Ascending aorta (tissue), 2 donors: ENCODE measurements at places on chromosomes 16 and 17. TPM values are rescaled to one million over a fixed set of nuclear protein-coding genes. Genes with fewer than 3 reads are reported as not detected.
A peak's percentile ranks its signal among the peaks of the same experiment; 100 is the strongest.

- DNase-seq, result peak; percentile 46
These were observed at the start of gene GGA2 for GRCh38 chr16:23510164-23510914. TSS of gene GGA2 (minus strand) at chr16:23510494. CDS start at chr16:23510411, 83 bp downstream.

DNA sequence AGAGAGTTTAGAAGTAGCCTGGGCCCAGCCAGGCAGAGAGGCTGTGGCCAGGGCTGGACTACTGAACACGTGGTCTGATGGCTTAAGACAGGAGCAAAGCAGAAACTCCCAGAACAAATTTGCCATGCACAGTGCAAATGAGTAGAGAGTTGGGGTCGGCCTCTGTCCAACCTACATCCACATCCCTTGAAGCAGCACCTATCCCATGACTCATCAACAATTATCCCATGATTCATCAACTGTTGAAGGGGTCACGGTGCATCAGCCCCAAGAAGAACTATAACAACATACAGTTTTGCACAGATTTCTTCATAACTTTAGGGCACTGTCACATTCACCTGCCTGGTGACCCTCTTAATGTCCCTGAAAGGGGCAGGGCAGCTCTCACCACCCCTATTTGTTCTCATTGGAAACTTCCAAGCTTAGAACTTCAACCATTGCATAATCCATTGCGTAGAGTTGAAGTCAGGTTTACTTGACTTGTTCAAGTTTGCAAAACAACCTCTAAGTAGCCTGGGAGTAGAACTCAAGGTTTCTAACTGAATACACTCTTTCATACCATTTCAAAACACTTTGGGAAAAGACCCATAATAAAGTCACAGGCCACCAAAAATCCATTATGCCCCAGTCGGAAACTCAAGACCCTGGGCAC, 235.2 kb upstream of the CDH5 start:
- no peak for DNase-seq

GRCh38 chr16:54336631-54337204, 50.1 kb upstream of the IRX3 start:
- no peak for DNase-seq

- DNase-seq, result no peak
These were observed 54.1 kb downstream of the TOX3 start for GRCh38 chr16:52492789-52493357.

GRCh38 chr16:23803591-23804123, 32.1 kb upstream of the PRKCB start:
- no peak for DNase-seq

DNA sequence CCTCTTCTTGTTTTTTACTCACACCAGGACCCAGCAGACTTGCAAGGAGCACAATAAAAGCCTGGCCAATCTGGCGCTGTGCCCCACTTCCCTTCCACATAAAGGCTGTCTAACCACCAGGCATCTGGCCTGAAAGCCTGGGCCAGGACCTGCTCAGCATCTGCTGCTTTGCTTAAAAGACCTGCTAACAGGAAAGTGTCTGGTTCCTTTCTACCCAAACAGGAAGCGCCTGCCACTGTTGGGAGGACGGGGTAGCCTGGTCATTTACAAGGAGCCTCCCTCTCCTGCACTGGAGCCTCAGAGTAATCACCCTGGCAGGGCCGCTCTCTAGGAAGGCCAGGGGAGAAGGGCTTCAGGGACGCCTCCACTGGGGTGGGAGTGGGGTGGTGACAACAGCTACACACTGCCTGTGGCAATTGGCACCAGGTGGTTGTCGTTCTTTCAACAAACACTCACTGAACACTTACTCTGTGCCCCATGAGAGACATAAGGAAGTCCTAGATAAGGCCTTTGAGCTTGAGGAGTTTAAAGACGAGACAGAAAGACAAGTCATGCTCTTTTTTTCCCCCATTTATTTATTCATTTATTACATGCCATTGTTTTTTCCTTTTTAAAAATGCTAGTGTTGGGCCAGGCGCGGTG, 6.3 kb upstream of the MMP28 start:
- no peak for DNase-seq

DNA sequence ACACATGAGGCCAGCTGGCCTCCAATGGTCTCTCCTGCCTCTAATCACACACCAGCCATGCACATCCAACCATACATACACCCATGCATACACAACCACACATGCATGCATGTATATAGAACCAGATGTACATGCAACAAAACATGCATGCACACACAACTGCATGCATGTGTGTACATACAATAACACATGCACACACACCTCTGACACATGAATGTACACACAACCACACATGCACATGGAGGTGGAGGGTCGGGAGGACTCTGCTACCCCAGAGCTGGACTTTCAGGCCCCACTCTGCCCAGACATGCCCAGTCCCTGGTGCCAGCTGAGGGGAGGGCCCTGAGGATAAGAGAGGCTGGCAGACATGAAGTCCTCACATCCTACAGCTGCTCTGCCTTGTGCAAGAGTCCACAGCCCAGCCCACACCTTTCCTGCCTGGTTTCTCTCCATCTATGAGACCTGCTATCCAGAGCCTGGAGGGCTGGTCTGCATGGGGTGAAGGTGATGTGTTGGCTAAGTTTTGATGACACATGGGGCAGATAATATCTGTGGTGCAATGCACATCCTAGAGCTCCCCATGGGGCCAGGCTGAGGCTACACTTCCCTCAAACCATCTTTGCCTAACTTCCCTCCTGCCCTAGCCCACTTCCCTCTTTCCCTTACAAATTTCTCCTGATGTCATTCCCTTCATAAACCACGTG, 50.9 kb upstream of the SDK2 start:
- DNase-seq, result no peak

DNA sequence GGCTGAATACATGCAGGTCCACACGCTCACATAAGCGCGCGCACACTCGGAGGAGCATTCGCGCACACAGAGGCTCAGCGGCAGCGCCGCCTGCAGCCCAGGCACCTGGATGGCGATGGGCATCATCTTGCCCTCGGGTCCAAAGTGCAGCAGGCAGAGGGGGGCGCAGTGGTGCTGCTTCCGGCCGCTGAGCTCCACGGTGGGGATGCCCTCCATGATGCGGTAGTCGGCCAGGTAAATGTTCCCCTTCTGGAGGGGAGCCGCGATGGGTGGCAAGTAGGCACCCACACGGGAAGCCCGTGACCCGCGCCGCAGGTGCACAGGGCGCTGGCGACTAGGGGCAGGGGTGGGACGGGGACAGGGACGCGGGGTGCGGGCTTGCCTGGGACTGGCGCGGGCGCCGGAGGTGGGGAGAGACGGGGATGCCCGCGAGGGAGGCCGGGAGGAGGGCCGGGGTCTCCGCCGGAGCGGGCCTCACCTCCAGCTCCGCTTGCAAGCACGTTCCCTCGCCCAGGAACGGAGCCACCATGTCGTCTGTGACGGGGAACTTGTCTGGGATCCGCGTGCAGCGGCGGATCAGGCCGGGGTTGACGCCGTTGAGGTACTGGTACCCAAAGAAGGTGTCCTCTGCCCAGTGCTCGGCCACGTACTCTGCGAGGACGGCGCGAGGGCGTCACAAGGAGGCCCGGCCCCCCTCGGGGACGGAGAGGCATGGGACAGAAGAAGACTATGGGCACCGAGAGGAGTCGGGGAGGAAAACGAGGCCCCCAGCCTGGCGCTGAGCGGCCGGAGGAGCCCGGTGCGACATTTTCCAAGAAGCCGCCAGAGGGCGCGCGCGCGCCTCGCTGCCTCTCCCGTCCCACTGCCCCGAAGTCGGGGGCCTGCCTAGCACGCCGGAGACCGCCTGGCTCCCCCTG, 8.0 kb downstream of the ALOX12B start:
- no peak for DNase-seq

- DNase-seq, result no peak
These were observed 13.4 kb downstream of the GAA start for GRCh38 chr17:80114758-80115157.

DNA sequence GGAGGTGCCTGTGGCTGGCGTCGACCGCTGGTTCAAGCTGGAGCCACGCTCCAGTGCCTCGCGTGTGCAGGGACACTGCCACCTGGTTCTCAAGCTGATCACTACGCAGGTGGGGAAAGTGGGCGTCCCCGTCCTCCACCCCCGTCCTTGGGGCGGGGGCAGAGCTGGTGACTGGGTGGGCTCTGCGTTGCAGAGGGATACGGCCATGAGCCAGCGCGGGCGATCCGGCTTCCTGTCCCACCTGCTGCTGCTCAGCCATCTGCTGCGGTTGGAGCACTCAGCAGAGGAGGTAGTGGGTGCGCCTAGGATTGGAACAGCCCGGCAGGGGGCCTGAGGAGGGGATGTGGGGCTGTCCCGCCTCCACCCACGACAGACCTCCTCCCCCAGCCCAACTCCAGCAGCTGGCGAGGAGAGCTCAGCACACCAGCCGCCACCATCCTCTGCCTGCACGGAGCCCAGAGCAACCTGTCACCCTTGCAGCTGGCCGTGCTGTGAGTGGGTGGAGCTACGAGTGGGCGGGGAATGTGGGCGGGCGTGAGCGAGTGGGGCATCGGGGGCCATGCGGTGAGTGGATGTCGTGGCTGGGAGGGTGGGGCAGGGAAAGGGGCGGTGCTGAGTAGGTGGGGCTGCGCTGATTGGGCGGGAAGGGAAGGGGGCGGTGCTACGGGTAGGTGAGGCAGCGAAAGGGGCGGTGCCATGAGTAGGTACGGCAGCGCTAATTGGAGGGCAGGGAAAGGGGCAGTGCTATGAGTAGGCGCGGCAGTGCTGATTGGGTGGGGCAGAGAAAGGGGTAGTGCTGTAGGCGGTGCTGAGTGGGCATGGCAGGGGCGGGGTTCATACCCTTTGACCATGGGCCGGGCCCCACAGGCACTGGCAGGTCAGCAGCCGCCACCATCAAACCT, 8.9 kb downstream of the TSR3 start:
- peak; percentile 76 for DNase-seq

- DNase-seq, result no peak
These were observed 11.2 kb downstream of the CYBC1 start for GRCh38 chr17:82439194-82439828.

GRCh38 chr17:46020998-46021397, 21.9 kb downstream of the STH start:
- no peak for DNase-seq

DNA sequence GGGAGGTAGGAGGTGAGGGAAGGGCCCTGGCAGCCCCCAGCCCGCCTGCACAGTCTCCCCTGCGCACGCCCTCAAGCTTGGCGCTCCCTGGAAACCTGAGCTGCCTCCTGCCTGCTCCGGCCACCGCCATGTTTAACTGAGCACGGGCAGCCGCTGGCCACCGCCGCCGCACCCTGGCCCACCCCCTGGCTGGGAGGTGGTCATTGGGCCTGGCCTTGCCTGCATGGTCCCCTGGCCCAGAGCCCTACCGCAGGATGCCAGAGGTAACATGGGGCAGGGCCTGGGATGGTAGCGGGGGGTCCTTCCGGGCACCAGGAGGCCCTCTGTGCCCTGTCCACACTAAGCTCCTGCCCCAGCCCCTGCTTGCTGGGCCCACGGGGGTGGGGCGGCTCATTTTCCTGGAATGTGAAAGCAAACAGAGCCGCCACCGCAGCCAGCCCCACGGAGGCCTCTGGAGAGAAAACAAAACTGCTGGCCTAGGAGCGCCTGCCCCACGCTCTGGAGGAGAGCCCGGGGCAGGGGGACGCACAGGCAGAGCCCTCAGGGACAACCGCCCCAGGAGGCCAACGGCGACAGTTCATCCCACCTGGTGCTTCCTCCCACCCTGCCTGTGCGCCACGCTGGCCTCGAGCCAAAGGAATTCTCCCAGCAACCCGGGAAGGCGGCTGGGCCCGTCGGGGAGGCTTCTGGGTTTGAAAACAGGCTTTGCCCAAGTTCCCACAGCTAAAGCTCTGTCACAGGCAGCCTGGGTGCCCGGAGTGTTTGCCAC, 8.9 kb downstream of the NHERF2 start:
- DNase-seq, result no peak

DNA sequence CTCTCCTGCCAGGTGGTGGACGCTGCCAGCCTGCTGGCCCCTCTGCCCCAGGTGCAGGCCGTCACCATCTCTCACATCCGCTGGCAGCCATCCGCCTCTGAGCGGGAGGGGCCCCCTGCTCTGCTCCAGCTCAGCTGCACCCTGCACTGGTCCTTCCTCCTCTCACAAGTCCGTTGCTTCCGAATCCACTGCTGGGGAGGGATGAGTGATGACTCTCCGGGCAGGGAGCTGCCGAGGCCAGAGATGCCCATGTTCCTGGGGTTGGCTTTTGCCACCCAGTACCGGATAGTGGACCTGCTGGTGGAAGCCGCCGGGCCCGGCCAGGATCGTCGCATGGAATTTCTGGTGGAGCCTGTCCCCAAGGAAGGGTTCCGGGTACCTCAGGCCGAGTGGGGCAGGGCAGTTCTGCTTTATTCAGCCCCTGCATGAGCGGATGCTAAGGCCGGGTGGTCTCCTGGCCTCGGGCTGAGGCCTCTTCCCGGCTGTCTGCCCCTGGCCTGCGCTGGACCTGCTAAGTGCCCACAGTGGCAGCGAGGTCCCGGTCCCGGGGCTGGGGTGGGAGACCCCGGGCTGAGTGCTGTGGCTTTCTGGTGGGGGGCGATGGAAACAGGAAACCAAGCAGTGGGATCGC, 11.4 kb downstream of the ENGASE start:
- DNase-seq, result no peak

GRCh38 chr16:11759997-11760396, 17.3 kb upstream of the TXNDC11 start:
- no peak for DNase-seq

- DNase-seq, result peak; percentile 53
These were observed 2276.2 kb downstream of the TP53TG3F start for GRCh38 chr16:35735403-35736251.

- no peak for DNase-seq
These were observed 23.2 kb downstream of the KANSL1 start for GRCh38 chr17:46169913-46170638.

GRCh38 chr17:80931421-80932265, 60.0 kb upstream of the CHMP6 start:
- no peak for DNase-seq

DNA sequence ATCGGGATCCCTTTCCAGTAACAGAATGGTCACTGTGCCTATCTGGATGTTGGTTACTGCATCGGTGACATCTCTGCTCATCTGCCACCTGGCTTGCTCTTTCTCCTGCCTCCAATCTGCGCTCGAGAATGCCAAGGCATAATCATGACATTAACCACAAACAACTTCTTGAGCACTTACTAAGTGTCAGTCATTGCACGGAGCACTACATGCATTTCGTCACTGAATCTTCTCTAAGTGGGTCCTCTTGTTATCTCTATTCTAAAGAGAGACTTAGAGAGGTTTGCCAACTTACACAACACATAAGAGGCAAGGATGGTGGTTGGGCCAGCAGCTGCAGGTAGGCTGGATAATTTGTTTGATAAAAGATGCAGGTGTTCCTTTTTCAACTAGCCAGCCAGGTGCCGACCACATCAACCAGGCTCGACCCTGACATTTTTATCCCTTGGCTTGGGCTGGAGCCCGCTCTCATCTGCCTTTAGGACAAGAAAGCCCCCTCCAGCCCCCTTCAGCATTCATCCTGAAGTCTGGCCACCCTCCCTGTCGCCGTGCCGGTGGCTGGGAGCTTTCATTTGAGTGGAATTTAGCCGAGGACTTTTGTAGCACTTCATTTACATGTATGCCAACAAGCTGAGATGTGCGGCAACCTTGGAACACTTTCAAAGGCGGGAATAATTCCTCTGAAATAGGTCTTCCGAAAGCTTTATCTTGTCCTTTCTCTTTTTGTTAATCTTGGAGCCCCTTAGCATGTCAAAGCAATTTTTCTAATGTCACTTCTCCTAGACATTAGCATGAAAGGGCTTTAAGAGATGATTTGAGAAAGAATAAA, 89.3 kb upstream of the NKD1 start:
- no peak for DNase-seq

- no peak for DNase-seq
These were observed 26.5 kb downstream of the NDE1 start for GRCh38 chr16:15676506-15676905.

- peak; percentile 89 for DNase-seq
These were observed 17.9 kb downstream of the PDP2 start for GRCh38 chr16:66898207-66898606.

SKAP1 gene
- total RNA-seq, result not detected

CCDC154 gene
- not detected for total RNA-seq

MED31 gene
- total RNA-seq, result not detected

KRTAP9-8 gene
- total RNA-seq, result not detected

NEUROD2 gene
- not detected for total RNA-seq

KRTAP3-2 gene
- not detected for total RNA-seq
